ENCODE measurements at places on chromosomes 12 and 14.

GRCh38 chr14:24057867-24058259 is 6.1 kb downstream of the CARMIL3 start:
- no peak for DNase-seq

DNA sequence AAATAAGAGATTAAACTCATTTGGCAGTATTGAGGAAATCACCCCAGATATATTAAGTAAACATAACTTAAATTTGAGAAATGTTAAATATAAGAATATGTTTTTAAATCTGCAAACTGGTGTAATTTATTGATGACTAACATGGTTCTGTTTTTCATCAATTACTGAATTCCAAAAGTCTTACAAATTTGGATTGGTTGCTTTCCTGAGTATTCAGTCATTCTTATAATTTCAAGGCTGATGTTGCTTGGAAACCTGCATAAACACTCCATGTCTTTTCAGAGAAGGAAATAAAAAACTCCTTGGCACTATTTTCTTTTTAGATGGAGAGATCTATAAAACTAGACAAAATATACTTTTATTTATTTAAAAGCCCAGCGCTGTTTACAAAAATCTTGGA is 71.7 kb downstream of the NOVA1 start:
- no peak for DNase-seq

DNA sequence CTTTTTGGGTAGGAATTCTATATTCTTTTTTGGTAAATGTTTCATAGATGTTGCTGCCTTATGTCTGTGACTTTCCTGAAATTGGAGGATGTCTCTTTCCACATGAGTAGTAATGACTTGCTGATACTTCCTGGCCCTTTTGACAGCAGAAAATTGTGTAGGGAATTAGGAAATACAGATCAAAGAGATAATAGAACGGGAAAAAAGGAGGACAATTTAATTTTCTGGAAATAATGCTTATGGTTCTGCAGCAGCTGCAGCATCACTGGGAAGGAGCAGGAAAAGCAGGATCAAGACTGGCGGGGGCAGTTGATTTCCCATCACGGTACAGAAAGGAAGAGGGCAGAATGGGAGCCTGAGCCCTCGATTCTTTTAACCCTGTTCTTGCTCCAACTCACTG is 68.8 kb upstream of the PZP start:
- DNase-seq: no peak

DNA sequence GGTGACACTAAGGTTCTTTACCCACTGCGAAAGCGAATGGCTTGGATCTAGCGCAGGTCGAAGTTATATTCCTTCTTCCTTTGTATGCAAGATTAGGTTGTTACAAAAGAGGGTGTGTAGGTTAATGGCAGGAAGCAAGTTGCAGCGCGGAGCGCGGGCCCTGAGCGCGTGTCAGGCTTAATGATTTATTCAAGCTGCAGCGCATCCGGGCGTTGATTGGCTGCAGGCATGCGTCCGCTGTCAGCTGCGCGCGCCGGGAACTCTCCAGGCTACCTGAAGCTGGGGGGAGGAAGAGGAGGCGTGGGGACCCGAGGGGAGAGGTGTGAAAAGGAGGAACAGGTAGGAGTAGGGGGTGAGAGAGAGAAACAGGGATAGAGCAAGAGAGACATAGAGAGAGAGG is 7.4 kb downstream of the ASCL1 start:
- no peak for DNase-seq

Data from NCI-H526 (cell line).